ENCODE measurements at places on chromosomes 12 and 14.

DNA sequence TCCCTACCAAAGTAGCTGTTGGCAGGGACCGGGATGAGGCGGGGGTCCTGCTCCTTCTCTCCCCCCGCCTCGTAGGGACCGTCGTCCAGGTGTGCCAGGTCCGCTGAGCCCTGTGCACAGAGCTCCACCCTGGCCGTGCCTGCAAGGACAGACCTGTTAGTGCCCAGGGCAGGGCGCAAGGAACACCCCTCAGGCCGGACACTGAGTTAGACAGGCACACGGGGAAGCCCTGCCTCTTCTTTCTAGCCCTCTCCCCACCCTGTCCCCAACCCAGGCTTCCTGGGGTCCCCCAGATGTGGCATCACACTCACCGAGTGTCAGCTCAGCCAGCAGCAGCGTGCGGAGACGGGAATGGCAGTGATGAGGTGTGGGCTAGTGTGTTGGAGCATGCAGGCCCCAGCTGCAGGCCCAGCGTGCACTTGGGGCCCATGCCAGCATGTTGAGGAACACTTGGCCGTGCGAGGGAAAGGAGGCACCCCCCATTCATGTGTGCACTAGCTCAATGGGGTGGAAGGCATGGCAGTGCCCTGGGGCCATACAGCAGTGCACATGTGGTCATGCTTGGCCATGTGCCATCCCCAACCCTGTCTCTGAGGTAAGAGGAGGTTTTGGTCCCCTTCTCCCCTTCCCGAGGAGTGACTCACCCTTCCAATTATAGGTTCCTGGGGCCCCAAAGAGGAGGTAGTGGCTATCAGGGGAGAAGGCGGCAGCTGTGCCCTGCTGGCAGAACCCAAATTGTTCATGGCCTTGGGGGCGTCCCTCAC is 7.3 kb downstream of the ITGA7 start:
- no peak for DNase-seq

GRCh38 chr14:100433428-100433814 is 110.3 kb downstream of the SLC25A47 start:
- no peak for DNase-seq

- DNase-seq = no peak
Observed at GRCh38 chr12:131471946-131472732, 238.8 kb upstream of the SFSWAP start.

GRCh38 chr14:100325231-100325632 is 2.1 kb downstream of the SLC25A47 start:
- no peak for DNase-seq

DNA sequence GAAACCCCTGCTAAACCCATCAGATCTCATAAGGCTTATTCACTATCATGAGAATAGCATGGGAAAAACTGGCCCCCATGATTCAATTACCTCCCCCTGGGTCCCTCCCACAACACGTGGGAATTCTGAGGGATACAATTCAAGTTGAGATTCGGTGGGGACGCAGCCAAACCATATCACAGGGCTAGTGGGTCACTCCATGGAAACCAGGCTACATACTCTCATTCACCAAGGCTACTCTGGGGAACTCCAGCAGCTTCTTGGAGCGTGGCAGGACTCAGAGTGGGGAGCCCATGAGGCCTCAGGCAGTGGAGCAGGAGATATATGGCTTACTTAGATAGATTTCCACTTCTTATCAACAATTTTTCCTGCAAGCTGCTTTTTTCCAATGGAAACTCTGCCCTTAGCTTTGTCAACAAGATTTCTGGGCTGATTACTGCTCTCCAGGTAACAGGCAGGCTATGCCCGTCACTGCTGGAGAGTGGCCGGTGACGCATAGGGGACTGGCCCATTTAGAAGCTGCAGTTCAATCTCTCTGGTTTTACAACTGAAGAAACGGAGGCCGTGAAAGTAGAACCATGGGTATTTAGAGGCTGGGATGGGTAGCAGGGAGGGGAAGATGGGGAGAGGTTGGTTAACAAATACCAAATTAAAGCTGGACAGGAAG is 16.5 kb downstream of the VDR start:
- DNase-seq = no peak

- DNase-seq = no peak
Observed at GRCh38 chr14:54730156-54730961, 163.4 kb downstream of the SAMD4A start.

- DNase-seq = no peak
Observed at GRCh38 chr12:94676031-94676641, 25.8 kb upstream of the TMCC3 start.

GRCh38 chr14:105147671-105148603 is 20.6 kb downstream of the JAG2 start:
- DNase-seq = no peak

DNA sequence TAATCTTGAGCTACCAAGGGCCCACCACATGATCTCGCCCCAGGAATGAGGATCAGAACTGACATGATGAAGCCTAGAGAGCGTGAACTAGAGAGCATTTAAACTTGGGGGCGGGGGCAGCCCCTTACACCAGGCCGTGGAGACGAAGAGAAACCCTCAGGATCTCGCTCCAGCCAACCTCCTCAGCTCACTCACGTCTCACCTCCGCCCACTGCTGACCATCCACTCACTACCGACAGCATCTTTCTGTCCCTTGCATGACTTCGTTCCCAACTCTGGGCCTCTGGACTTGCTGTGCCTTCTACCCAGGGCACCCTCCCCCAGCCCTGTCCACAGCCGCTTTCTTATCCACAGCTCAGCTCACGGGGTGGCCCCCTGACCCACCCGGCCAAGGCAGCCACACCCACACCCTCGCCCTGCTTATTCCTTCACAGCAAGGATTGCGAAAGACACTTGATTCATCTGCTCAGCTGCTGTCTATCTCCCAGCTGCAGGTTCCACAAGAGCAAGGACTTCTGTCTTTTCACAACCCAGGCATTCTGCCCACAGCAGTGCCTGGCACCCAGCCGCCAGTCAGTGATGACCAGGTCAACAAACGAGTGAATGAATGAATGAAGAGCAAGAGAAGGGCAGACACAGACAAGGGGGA is 6.4 kb downstream of the STX2 start:
- peak; percentile 18 for DNase-seq

- DNase-seq = peak; percentile 41
Observed at GRCh38 chr12:28191051-28192048, 1.1 kb downstream of the CCDC91 start.

- no peak for DNase-seq
Observed at GRCh38 chr12:121949648-121950397, 31.4 kb downstream of the CFAP251 start.

DNA sequence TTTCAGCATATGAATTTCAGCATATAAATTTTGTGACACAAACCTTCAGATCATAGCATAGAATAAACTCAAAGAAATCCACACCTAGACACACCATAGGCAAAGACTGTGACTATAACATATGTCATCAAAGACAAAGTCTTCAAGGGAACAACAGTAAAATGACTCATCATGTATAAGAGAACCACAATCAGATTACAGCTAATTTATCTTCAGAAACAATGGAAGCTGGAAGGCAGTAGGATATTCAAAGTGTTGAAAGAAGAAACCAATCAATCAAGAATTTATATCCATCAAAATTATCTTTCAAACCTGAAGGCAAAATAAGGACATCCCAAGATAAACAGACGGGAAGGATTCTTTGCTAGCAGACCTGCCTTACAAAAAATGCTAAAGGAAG is 29.0 kb downstream of the DLK1 start:
- peak; percentile 31 for DNase-seq

DNA sequence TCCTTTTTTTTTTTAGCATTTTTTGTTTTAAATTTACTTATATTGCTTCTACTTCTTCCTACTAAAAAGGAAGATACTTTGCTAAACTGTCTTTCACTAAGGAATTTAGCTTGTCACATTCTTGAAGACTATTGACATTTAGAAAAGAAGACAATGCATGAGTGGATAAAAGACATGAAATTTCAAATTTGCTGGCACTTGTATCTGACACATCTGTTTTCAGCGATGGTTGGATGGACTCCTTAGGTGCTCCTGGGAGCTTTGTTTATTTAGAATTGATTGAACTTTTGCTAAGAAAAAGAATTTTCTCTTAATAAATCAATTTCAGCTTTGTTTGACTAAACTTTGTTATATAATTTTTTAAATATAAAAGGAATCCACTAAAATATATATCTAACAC is 3.3 kb upstream of the KERA start:
- no peak for DNase-seq

DNA sequence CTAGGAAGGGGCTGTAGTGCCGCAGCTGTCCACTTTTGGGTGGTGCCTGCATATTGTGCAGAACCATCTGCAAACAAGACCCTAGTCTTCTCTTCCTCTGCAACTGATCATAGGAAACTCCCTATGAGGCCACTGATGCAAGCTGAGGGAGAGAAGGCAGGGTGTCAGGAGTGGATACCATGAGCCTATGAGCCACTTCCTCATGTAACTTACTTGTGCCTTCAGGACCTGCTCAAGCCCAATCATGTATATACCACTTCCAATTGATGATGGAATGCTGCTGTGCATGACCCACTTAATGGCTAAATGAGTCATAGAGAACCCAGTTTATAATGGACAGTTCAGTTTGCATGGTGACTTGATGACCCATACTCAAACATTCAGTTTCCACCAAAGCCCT is 107.9 kb downstream of the ALG10B start:
- no peak for DNase-seq

DNA sequence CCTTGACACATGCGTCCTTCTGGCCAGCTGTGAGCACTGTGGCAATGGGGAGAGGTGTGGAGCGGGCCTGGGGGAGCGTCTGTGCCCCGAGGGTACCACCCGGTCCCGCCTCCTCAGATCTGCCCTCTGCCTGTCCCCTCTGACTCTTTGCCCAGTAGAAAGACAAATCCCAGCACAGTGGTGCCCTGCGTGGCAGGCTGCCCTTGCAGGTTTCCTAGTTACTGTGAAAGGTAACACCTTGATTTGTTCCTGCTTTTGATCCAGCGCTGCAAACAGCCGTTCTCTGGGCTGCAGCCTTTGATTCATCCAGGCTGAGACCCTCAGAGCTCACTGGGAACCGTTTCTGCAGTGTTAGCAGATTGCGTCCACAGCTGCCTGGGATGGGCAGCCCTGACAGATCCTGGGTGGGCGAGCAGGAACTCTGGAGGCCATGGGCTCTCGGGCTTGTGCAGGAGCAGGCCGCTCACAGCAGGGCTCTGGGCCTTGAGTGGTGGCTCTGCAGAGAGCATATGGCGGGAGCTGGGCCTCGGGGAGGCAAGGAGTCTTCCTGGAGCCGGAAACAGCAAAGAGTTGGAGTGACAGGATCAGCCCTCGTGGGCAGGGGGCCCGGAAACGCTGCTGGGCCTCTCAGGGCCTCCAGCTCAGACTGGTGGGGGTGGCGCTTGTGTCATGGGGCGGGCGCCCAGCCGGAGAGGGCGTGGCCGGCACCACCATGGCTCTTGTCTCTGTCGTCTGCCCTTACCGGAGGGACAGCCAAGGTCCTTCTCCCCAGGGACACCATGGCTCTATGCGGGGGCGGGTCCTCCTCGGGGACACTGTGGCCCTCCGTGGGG is 16.6 kb downstream of the FBRSL1 start:
- peak; percentile 76 for DNase-seq

- no peak for DNase-seq
Observed at GRCh38 chr12:27237790-27238771, 6.0 kb upstream of the STK38L start.

GRCh38 chr12:52278575-52279421 is 4.4 kb downstream of the KRT86 start:
- peak; percentile 76 for DNase-seq

- DNase-seq = peak; percentile 10
Observed at GRCh38 chr12:19045426-19045825, 84.1 kb upstream of the PLEKHA5 start.

GRCh38 chr12:3795066-3795465 is 42.2 kb upstream of the CRACR2A start:
- DNase-seq = no peak

DNA sequence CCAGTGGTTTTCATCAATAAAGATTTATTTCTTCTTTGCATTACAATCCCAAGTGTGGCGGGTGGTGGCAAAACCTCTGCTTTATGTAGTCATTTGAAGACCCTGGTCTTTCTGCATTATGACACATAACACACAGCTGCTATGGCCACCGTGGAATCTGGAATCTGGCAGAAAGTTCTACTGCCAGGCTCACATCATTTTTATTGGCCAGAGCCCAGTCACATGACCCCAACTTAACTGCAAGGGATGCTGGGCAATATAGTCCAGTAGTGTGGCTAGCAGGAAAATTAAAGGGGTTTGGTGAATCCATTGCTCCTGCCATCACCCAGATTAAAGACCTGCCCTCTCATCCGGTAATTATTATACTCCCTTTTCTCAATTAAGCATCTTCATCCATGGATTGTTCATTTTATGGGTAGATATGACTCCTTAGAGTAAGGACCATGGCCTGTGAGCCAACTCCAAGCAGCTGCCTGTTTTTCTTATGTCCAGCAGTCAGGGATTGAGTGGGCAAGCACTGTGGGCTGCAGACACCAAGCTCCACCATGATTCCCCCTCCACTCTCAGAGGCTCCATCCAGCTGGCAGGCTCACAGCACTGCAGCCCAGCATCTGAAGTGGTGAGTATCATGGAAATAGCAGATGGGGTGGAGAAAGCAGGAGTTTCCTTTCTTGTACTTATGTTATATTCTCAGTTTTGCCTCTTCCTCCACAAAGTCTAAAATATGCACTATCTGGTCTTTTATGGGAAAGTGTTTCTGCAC is 1030.7 kb downstream of the AACS start:
- no peak for DNase-seq

DNA sequence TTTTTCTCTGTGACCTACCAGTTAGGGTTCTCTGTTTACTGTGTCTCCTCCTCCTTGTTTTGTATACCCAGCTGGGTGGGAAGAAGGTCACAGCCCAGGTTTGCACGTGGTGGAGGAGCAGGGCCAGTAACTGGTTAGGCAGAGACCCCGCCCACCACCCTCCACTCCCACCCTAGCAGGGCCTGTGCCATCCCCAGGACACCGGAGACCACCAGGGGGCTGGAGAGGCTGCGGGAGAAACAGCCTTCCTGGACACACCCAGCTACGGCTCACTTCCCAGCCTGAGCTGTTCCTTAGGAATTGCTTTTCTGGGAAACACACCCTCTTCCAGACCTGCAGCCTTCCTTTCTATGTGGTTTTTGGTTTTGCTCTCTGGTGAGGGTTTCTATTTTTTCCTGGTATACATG is 21.1 kb downstream of the BDKRB2 start:
- peak; percentile 42 for DNase-seq

DNA sequence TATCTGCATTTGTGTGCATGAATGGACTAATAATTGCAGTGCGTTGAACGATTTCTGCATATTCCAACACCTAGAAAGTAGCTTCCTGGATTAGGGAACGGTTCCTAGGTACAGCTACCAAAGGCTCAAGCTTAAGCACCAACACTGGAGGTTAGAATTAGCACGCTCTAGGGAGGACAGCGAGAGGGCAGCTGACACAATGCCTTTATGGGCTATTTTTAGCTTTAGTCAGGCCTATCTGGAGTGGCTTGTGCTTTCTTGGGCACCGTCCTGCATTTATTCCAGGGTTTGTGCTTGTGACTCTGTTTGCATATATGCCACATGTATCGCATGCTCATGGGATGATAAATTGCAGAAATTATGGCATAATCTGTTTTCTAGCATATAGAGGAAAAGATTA is 13.7 kb downstream of the ETV6 start:
- peak; percentile 9 for DNase-seq

- peak; percentile 91 for DNase-seq
Observed at GRCh38 chr12:94954948-94955592, 48.4 kb downstream of the NDUFA12 start.

Measured in NCI-H82 (cell line).